ENCODE measurements at places on chromosomes 2 and 18. TPM values are rescaled to one million over a fixed set of nuclear protein-coding genes. Genes with fewer than 3 reads are reported as not detected.

DNA sequence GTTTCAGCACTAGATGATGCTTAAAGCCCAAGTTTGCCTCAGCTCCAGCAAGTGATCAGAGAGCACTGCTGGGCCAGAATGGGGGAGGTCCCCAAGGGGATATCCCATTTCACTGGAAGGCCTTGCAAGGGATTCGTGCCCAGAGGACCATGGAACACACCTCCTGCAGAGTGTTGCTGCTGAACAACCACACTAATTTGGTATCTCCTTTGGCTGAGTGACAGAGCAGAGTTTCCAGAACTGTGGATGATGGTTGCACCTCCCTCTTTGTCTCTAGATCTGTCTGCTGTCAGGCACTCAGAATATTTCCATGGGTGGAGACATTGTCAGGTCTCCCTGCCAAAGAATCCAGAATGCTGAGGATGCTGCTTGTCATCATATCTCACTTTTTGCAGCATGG is 484.8 kb upstream of the NETO1 start:
- peak; percentile 17 for DNase-seq

- DNase-seq: no peak
These were observed 77.1 kb downstream of the MTA3 start for GRCh38 chr2:42645551-42645950.

Gene RAD51AP2
- 0.19 TPM for polyA plus RNA-seq

- DNase-seq: no peak
These were observed 285.6 kb upstream of the ACVR2A start for GRCh38 chr2:147559070-147559725.

Gene GPR55
- polyA plus RNA-seq: 0.19 TPM

Gene DNAH7
- polyA plus RNA-seq: 14.0 TPM

DNA sequence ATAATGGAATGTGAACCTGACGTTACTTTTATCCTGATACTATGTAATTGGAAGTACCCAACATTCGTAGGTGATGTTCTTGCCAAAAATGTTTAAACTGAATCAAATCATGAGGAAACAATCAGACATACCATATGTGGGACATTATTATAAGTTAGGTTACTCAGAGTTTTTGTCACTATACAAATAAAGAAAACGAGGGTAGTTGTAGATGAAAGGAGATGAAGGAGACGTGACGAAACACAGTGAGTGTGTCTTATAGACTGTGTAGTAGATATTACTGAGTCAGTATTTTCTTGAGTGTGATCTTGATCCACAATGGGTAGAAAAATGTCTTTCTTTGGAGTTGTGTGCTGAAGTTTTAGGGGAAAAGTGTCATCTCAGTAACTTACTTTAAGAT is 176.8 kb downstream of the ZNF407 start:
- no peak for DNase-seq
